ENCODE measurements at places on chromosomes 5 and 9.
A peak's percentile ranks its signal among the peaks of the same experiment; 100 is the strongest.

GRCh38 chr9:91033797-91034196 lies 232.2 kb downstream of the SYK start:
- peak; percentile 29 for DNase-seq

DNA sequence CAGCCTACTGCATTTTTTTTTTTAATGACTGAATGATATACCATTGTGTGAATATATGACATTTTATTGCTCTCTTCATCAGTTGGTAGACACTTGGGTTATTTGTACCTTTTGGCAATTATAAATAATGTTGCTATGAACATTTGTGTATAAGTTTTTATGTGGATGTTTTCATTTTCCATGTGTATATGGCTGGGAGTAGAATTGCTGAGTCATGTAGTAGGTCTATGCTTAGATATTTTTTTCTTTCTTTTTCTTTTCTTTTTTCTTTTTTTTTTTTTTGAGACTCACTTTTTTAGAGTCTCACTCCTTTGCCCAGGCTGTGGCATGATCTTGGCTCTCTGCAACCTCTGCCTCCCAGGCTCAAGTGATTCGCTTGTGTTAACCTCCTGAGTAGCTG lies 32.9 kb upstream of the FAM120AOS start:
- no peak for DNase-seq

GRCh38 chr5:93120771-93121170 lies 460.2 kb downstream of the NR2F1-AS1 start:
- DNase-seq, result no peak

DNA sequence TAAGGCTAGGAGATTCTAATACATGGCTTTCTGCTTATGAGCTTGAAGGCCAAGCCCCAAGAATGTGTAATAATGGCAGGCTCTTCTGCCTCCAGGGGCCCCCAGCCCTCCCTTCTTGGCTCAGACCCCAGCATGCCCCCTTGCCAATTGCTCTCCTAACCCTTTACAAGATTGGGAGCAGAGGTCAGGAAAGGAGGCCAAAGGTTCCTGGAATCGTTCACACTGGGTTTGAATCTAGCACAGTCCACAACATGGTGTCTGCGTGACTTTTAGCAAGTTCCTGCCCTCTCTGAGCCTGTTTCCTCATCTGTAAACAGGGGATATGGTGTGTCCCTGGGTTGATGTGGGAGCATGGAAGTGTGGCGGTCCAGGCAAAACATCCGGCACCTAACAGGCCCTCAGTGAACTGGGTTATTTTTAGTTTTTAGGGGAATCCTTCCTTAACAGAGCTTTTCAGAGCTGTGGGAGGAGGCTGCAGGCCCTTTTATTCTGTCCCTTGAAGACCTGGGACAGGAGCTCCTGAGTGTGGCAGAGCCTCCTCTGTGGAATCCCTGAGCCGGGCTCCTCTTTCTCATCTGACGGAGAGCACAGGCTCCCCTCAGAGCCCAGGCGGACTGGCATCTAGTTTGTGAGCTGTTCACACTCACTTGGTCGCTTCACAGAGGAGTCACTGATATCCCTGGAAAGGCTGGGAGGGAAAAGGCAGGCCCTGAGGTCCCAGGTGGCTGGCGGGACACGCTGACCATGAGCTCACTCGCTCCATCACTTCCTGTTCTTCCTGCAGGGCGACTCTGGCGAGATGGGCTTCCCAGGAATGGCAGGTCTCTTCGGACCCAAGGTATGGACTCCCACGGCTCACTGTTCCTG lies 23.4 kb upstream of the ORM1 start:
- DNase-seq, result no peak

- no peak for DNase-seq
These were observed at the start of gene PCDHGA8 for GRCh38 chr5:141392429-141393198. TSS of gene PCDHGA8 (plus strand) at chr5:141392633. CDS start at chr5:141392814, 181 bp downstream.
